Small intestine (tissue), 16 donors: ENCODE measurements at places on chromosomes 5 and 9.

- DNase-seq: peak; percentile 36
These were observed 635 bp downstream of the FBN2 start for GRCh38 chr5:128537221-128537999.

DNA sequence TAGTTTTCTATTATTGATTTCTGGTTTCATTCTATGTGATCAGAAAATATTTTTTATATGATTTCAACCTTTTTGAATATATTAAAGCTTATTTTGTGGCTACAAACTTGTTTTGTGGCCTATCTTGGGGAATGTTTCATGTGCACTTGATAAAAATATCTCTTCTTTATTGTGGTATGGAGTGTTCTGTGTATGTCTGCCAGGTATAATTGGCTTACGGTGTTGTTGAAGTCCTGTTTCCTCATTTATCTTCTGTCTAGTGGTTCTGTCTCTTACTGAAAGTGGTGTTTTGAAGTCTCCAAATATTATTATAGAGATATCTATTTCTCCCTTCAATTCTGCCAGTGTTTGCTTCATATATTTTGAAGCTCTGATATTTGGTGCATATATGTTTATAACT lies 9.6 kb downstream of the CARD19 start:
- no peak for DNase-seq

GRCh38 chr5:160940725-160941124 lies 88.7 kb upstream of the ATP10B start:
- DNase-seq: no peak

GRCh38 chr5:72314571-72315172 lies 5.4 kb downstream of the MRPS27 start:
- no peak for DNase-seq

DNA sequence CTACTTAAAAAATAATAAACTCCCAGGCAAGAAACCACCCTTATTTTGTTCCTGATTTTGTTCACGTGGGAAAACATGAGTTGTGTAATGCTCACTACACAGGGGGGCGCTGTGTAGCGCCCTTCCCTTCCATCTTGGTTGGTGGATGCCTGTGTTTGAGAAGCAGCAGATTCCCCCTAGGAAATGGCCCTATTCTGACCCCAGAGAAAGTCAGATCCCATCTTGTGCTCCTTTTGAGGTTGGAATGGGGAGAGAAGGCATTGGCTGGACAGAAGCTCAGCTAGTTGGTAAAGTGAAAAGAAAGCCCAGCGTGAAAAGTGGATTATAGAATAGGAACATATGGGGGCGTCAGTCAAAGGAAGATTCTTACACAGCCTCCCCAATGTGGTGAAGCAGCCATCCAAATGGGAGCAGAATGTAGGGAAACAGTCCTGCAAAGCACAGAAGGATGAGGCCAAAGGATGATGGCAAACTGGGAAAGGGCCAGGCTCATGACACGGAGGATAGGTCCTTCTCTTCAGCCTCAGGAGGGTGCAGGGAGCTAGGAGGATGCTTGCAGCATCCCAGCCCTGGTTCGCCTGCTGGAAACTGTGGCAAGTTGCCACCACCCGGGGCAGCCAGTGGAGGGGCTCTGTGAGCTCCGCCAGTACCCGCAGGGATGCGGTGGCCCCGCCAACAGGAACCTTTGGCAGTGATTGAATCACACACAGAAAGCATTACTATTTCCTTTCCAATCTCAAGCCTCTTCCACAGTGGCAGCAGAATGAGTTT lies 314.2 kb upstream of the DAP start:
- DNase-seq: no peak

DNA sequence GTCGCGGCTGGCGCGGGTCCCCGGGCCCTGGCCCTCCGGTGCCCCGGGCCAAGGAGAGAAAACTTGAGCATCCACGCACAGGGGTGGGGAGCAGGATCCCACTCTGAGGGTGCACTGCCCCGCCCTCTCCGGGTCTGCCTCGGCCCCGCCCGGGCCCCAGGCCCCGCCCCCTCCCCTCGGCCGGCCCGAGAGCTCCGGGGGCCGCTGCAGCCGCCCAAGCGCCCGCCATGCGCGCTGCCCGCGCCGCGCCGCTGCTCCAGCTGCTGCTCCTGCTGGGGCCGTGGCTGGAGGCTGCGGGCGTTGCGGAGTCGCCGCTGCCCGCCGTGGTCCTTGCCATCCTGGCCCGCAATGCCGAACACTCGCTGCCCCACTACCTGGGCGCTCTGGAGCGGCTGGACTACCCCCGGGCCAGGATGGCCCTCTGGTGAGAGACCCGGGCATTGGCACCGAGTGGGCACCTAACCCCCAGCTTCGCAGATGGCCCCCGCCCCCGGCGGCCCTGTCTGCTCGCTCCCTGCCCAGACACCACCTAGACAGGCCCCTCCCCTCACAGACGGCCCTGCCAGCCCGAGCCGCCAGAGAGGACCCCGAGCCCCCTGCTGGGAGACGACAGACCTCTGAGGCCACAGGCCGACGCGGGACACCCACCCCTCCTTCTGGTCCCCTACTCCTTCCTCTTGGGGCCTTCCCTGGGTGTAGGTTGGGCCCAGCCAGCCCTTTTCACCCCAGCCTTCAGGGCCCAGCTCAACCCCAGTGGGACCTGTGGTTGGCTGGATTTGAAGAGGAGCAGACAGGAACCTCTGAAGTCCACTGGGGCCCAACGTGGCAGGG lies at the start of gene CERCAM:
TSS of gene CERCAM (plus strand) at position 207 of the 831 bp plus-strand sequence. CDS start at position 228, 21 bp downstream.
- peak; percentile 27 for DNase-seq

GRCh38 chr5:82312373-82312856 lies 34.3 kb upstream of the RPS23 start:
- peak; percentile 77 for DNase-seq

GRCh38 chr5:120236360-120236759 lies 227.7 kb upstream of the PRR16 start:
- DNase-seq: no peak

DNA sequence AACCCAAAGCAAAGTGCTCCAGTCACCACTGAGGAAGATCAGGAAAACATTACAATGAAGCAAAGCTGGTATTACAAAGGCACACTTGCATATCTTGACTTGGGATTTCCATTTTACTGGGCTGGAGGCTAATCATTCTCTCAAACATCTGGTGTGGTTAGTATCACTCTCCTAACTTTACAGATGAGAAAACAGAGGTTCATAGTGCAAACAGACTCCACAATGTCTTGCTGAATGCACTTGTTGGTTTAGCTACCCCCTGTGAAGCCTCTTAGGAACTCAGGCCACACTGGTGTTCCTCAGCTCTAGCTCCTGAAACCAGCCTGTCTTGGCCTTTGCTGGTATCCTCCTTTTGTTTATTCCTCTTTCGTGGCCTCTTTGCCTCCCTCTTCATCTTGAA lies 29.5 kb upstream of the SMAD5 start:
- no peak for DNase-seq

- DNase-seq: no peak
These were observed 171.3 kb downstream of the SLC28A3 start for GRCh38 chr9:84169240-84169639.

GRCh38 chr5:166724284-166724683 lies 1567.2 kb upstream of the WWC1 start:
- DNase-seq: no peak

DNA sequence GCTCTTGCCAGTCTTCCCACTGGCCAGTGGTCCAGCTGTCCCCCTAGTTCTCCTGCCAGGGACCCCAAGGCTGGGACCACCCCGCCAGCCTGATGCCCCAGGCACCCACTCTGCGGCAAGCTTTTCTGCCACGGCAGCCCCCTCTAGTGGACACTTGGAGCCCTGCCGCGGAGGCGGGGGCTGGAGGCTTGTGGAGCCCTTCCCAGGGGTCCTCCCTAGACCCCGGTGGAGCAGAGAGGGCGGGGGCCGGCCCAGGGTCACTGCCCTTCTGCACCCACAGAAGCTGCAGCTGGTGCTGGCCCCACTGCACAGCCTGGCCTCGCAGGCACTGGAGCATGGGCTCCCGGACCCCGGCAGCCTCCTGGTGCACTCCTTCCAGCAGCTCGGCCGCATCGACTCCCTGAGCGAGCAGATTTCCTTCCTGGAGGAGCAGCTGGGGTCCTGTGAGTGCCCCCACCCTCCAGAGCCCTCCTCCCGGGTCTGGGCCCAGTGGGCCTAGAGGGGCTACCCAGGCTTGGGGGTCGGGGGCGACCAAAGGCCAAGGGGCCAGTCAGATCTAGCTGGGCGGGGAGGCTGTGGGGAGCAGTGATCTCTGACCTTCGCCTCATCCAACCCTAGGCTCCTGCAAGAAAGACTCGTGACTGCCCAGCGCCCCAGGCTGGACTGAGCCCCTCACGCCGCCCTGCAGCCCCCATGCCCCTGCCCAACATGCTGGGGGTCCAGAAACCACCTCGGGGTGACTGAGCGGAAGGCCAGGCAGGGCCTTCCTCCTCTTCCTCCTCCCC lies 9.1 kb downstream of the EGFL7 start:
- no peak for DNase-seq

GRCh38 chr9:78698371-78698770 lies 401.4 kb downstream of the PSAT1 start:
- no peak for DNase-seq

DNA sequence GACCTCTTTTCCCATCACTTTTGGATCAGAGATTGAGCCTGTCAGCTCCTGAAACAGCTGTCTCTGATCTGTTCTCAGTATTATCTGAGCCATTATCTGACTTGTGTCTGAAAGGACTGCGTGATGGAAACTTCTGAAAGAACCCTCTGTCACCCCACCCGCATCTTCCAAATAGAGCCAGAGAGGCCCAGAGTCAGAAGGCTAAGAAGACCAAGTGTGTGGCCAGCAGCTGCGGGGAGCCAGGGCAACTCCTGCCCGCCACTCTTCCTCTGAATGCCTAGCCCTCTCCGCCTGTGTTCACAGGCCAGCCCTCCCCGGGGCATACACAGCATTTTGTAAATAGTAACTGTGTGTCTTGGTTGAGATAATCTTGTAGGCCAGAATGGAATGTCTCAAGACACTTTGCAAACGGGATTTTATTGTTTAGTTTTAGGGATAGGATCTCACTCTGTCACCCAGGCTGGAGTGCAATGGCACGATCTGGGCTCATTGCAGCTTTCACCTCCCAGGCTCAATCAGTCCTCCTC lies 92.7 kb downstream of the AOPEP start:
- no peak for DNase-seq

DNA sequence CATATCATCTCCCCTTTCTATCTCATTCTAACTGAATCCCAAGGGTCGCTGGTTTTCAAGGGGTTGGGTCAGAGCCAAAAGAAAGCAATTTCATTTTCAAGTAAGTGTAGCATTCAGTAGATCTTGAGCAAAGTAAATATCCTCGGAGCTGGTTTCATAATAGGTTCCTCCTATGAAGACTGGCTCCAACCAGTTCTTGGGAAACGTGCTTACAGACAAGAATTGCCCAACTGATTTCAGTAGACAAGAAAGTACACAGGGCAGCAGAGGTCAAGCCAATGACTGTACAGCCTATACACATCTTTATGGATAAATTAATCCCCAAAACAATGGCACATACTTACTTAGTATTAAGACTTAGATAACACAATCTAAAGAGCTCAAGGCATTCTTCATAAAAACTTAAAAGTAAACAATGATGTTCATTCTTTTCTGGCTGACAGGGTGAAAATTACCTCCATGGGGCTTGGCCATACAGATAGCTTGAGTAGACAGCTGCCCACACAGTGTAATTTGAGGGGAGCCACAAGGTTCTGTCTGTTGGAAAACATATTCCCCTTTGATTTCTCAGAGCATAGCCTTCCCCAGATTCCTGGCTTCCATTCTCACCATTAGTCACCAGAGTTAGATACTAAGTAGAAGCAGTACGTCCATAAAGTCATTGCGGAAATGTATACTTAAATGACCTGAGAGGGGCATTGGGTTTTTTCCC lies 163.9 kb downstream of the ARRDC3 start:
- DNase-seq: peak; percentile 73

DNA sequence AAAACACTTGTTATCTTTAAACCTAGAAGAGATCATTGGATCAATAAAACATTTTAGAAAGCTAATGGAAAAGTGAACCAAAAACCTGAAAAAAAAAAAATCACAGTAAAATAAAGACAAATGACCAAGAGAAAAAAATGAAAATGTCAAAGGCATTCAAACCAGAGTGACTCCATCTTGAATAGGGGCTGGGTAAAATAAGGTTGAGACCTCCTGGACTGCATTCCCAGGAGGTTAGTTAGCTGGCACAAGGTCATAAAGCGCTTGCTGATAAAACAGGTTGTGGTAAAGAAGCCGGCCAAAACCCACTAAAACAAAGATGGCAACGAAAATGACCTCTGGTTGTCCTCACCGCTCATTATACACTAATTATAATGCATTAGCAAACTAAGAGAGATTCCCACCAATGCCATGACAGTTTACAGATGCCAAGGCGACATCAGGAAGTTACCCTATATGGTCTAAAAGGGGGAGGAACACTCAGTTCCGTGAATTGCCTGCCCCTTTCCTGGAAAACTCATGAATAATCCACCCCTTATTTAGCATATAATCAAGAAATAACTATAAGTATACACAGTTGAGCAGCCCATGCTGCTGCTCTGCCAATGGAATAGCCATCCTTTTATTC lies 116.7 kb upstream of the NEK6 start:
- no peak for DNase-seq

DNA sequence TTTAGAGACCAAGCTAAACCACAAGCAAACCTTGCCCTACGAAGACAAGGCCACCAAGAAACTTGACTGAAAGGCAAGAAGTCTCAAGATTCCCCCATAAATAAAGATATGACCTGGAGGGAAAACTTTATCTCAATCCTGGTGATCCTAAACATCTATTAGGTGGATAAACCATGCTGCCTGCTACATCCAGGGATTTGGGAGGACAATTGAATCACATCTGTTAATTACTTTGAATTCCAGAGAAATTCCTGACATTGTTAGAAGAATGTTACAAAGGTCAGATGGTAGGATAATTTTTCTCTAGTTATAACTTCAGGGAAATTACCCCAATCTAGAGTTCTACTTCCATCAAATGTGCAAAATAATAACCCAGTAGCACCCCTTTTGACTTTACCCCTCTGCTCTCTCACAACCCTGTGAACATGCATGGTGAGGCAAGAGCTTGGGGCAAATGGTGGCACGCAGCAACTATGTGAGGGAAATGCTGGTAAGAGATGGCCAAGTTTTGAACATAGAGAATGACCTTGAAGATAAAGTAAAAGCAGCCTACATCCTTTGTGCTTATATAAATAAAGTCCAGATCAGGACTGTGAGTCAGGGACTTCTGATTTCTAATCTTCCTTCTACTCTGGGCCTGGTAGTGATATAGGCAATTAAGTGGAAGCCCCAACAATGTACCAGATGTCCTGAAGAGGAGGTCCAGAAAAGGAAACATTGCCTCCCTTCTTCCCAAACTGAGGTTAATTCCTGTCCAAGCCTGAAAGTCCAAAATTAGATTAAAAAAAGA lies 57.1 kb upstream of the PTGER4 start:
- no peak for DNase-seq

DNA sequence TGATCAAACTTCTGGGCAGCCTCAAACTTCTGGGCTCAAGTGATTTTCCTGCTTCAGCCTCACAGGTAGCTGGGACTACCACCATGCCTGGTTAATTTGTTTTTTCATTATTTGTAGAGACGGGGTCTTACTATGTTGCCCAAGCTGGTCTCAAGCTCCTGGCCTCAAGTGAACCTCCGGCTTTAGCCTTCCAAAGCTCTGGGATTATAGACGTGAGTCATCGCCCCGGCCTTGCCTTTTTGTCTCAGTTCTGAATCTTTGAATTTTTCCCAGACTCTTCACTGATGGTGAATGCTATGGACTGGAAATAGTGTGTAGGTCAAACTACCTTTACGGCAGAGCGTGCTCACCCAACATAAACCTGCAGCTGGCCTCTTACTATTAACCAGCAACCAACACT lies 32.3 kb upstream of the EGFLAM start:
- DNase-seq: no peak

GRCh38 chr9:110763568-110763967 lies 95.0 kb downstream of the MUSK start:
- no peak for DNase-seq
